Stimulated activated CD4-positive, alpha-beta T cell treated with anti-CD3 and anti-CD28 coated beads, TNF-alpha, amount 100 ng/mL, for 4 hours (primary cell): ENCODE measurements at places on chromosomes 3 and 15.

DNA sequence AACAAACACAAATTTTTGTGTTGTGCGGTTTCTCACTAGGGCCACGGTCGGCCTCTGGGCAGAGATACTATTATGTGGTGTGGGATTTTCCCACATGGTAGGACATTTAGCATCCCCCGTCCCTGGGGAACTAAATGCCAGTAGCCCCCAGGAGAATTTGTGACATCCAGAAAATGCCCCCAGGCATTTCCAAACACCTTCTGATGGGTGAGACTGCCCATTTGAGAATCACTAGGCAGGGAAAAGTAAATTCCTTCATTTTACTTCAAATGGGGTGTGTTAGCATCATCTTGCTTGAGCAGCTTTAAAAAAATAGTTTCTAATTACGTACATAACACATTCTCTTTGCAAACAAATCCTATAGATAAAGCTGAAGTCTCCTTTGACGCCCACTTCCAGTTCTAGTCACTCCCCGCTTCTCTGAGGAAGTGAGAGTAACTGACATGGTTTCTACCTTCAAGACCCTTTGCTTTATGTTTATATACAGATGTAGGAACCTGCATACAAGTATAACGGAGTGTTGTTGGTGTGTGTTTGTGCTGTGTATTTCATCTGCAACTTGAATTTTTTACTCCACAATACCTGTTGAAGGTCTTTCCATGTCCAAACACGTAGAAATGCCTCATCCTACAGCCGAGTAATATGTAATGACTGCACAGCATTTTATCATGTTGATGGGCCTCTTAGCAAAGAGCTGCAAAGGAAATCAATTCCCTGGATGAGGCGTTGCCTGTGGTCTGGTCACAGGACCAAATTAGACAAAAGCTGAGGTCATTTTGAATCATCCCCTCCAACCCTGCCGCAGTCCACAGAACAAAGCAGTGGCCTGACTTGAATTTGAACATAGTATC, 31.4 kb upstream of the ZBTB38 start:
- no peak for DNase-seq

GRCh38 chr15:36371509-36371908, 207.9 kb upstream of the CDIN1 start:
- DNase-seq, result no peak

GRCh38 chr15:26781816-26782215, 8.9 kb upstream of the GABRB3 start:
- no peak for DNase-seq

DNA sequence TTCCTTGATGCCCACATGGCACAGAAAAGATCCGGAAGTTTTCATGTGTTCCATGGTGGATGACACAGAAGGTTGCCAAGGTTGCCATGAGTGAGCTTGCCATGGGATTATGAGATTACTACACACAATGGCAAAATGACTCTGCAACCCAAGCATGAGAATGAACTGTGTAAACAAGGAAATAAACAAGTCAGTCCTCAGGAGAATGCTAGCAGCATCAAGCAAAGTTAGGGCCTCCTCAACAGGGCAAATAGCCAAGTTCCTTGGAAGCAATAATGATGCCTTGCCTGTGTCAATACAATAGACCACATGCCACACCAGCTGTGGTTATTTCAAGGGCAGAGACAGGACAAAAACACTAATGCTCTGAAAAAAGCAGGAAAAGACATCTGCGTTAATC, 41.8 kb downstream of the AQR start:
- no peak for DNase-seq

GRCh38 chr3:56869157-56869889, 67.6 kb upstream of the ARHGEF3 start:
- no peak for DNase-seq

- DNase-seq, result peak; percentile 74
These were observed at the start of gene TWF2 for GRCh38 chr3:52238761-52239701. Gene TWF2 (minus strand): TSS chr3:52239158. CDS start chr3:52239016, 142 bp downstream.

GRCh38 chr15:30824518-30825195, 79.1 kb upstream of the FAN1 start:
- no peak for DNase-seq

- DNase-seq, result no peak
These were observed 129.0 kb downstream of the LRRK1 start for GRCh38 chr15:101048176-101048575.

- DNase-seq, result no peak
These were observed 17.5 kb upstream of the HACD2 start for GRCh38 chr3:123602325-123602724.

GRCh38 chr15:43186003-43186353, 775 bp downstream of the CCNDBP1 start:
- peak; percentile 4 for DNase-seq

DNA sequence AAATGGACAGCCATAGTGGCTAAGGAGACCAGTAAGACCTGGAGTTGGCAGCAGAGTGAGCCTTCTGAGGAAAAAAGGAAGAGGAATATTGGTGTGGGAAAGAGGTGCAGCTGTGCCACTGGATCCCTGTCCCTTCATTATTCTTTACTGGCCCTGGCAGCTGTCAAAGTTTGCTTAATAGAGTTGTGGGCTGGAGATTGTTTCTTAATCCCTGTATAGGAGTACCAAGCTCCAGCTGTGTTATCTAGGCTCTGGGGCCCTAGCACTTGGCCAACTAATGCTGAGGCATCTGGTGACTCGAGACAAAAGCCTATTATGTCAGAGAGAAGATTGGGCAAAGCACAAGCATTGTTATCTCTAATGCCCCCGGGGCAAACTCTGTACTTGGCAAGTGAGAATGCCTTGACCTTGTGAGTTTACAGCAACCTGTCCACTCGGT, 61.4 kb downstream of the ZNF609 start:
- no peak for DNase-seq

- no peak for DNase-seq
These were observed 21.6 kb downstream of the CPN2 start for GRCh38 chr3:194329583-194329965.

DNA sequence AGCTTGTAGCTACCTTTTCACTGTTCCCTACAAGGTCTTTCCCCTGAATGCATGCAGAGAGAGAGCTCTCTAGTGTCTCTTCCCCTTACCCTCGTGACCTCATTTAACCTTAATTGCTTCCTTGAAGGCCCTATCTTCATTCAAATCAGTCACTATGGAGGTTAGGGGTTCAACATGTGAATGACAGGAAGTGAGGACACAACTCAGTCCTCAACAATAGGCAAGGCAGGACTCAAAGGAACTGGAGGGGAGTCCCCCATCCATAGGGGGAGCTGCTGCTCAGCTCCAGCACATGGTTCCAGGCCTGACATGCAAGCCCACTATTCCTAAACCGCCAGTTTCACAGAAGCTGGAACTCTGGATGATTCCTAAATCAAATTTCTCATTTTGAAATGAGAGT, 33.8 kb upstream of the GYG1 start:
- no peak for DNase-seq

DNA sequence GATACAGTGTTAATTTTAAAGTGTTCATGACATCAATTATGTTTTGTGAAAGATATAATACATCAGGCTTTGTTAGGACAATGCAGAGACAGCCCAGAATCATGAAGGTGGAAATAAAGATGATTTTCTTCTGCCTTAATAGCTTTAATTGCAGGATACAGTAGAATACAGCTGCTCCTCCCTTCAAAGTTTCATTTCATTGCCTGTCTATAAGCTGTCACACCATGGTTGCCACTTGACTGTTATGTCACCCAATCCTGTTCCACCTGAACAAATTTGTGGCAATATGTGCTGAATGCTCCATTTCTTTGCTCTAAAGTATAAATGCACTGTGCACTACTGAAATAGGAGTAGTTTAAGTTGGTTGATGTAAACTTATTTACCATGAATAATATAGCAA, 537.8 kb upstream of the ROBO2 start:
- DNase-seq, result no peak

GRCh38 chr3:23252122-23252521, 49.0 kb downstream of the UBE2E2 start:
- DNase-seq, result no peak

DNA sequence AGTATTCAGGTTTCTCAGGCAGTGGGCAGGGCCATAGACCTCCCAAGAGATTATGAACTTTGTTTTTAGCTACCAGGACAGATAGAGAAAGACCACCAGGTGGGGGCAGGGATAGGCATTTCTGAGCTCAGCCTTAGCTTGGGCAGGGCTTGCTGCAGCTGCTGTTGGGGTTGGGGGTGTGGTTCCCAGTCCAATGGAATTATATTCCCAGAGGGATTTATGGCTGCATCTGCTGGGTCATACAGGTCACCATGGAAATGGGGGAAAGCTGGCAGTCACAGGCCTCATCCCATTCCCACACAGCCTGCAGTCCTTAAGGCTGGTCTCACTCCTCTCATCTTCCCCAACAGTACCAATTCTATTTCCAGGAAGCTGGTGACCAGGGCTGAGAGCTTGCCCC, 144.6 kb upstream of the ZPLD1 start:
- no peak for DNase-seq

DNA sequence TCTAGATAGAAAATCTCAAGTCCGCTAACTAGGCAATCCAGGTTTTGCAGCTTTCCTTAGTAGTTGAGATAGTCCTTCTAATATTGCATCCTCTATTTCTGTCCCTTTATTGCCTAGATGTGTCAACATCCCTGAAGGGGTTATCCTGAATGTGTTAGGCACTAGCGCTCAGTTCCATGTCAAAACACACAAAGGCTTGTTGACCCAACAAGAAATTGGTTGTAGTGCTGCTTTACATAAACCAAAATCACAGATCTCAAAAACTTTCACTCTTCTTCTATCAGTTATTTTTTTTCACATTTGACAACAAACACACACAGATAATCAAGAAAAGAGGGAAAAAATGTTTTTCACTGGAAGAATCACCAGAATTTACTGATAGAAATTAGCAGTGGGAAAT, 51.4 kb upstream of the SOX2 start:
- DNase-seq, result no peak

DNA sequence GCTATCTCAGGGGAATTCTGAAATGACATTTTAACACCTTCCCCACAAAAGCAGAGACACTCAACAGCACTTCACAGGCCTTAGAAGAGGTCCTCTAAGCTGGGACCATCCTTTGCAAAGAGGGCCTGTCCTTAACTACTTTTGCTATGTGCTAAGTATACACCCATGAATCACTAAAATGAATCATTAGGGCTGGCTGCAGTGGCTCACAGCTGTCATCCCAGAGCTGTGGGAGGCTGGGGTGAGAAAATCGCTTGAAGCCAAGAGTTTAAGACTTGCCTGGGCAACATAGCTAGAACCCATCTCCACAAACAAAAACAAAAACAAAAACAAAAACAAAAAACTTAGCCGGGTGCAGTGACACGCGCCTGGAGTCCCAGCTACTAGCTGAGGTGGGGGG, 53.9 kb upstream of the MELTF start:
- no peak for DNase-seq

GRCh38 chr3:15206662-15207576, 873 bp downstream of the CAPN7 start:
- no peak for DNase-seq

- no peak for DNase-seq
These were observed 16.4 kb downstream of the SNX1 start for GRCh38 chr15:64112073-64112772.

DNA sequence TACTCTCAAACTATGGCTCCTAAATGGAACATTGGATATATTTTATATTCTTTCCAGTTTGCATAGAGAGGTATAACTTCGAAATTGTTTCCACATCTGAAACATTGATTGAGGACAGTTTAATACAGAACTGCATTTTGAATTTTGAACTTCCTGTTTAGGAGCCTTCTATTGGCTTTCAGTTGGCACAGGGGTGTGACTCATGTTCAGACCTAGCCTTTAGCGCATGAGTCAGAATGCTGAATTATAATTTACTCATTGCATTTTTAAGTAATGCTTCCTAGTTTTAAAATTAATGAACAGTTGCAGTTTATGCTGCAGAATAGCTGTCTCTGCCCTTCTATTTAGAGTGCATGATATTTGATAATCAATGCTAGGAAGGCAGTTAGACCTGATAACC, 751.7 kb downstream of the CADM2 start:
- DNase-seq, result no peak

DNA sequence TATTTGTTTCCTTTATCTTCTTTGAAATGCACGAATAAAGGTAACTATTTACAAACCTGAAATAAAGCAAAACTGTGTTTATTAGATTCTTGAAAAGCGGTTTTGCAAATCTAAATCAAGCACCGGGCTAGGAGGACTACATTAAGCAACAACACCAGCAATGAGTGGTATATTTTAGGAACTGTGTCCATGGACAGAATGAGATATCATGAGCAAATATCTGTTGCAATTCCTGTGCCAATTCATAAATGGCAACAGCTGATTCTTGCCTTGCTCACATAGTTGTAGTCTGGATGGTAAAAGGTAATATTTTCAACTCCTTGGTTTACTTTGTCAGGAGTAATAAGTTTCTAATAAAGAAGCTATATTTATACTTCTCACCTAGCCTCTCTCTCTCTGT, 403.3 kb downstream of the LPP start:
- DNase-seq, result no peak

DNA sequence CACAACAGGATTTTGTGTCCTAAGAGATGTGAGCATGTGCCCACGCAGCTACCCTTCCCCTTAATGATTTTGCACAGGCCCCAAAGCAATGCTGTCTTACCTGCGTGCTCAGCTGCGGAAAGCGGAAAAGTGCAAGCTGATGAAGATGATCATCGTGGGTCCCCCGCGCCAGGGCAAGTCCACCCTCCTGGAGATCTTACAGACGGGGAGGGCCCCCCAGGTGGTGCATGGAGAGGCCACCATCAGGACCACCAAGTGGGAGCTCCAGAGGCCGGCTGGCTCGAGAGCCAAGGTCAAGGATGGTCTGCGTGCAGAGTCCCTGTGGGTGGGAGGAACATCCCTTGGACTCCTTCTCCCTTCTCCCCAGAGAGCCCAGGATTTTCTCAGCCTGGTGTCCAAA, 103.1 kb downstream of the LRRK1 start:
- no peak for DNase-seq

- DNase-seq, result no peak
These were observed 110.0 kb downstream of the DGKG start for GRCh38 chr3:186251948-186252619.

- DNase-seq, result no peak
These were observed 49.5 kb upstream of the SLC9A9 start for GRCh38 chr3:143897576-143898295.

- DNase-seq, result no peak
These were observed 19.1 kb upstream of the LAMP3 start for GRCh38 chr3:183181606-183182005.

- DNase-seq, result no peak
These were observed 75.4 kb upstream of the ZNF385D start for GRCh38 chr3:21826416-21826815.

GRCh38 chr3:138405001-138405400, 29.4 kb upstream of the ESYT3 start:
- DNase-seq, result no peak

GRCh38 chr3:123723070-123723469, 138.2 kb upstream of the HACD2 start:
- DNase-seq, result no peak

DNA sequence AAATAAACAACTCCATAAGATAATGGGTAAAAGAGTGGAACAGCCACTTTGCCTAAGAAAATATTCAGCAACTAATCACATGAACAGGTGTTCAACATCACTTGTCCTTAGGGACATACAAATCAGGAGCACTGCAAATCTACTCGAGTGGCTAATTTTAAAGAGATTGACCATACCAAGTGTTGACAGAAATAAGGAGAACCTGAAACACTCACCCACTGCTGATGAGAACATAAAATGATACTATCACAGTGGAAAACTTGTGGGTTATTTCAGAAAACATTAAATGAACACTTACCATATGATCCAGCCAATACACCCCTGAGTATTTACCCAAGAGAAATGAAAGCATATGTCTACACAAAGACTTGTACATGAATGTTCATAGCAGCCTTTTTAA, 70.5 kb downstream of the GABRB3 start:
- DNase-seq, result no peak

GRCh38 chr3:176328198-176328597, 869.1 kb downstream of the TBL1XR1 start:
- no peak for DNase-seq

GRCh38 chr3:146100180-146100579, 60.8 kb downstream of the PLOD2 start:
- no peak for DNase-seq
